ENCODE measurements at places on chromosomes 1 and 21. TPM values are rescaled to one million over a fixed set of nuclear protein-coding genes. Genes with fewer than 3 reads are reported as not detected.

DNA sequence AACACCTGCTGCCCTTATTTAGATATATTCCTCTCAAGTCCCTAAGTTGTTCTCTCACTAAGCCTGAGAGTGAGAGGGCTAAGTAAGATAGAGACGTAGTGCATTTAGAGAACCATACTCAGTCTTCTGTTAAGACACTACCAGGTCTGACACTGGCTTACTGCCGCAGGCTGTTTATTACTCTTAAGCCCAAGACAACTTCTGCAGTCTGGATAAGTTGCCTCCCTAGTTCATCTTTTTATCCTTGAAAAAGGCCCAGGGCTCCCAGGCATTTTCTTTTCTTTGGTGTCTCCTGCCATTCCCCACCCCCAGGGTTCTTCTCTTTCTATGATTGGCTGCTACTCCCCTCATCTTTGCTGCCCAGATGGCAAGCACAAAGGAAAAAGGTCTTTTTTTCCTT, 38.7 kb downstream of the CACHD1 start:
- DNase-seq = no peak

- DNase-seq = no peak
Measured at GRCh38 chr1:63987014-63987627, 213.3 kb downstream of the ROR1 start.

DNA sequence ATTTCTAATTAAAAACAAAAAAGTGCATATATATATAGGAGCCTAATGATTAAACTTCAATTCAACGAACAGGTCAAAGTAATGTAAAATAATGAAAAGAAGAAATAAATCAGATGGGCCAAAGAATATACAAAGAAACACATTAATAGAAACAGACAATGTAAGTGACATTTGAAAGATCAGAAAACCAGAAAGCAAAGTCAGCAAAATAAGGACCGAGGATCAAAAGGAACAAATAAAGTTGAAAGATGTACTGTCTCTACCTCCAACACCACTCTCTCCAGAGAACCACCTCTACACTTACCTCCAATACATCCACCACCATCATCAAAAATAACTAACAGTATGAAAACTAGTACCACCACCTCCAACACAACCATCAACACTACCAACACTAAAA, 1226.3 kb upstream of the NCAM2 start:
- DNase-seq = no peak

ZSWIM5 gene
- total RNA-seq = 0.14 TPM

DNA sequence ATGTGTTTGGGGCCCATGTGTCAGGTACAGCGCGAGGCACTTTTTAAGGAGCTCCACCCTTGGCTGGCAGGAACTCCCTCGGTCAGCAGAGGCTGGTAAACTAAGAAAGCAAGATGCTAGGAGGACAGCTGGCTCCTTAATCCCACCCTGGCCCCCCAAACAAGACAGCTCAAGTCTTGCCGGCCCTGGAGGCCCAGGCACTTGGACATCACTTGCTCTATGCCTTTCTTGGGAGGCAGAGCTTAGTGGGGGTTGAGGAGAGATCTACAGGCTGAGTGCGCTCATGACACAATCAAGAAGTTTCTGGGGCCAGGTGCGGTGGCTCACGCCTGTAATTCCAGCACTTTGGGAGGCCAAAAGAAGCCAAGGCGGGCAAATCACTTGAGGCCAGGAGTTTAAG, 78.1 kb downstream of the CD34 start:
- no peak for DNase-seq

GRCh38 chr21:45114072-45114471, 39.7 kb downstream of the ADARB1 start:
- DNase-seq = no peak

DNA sequence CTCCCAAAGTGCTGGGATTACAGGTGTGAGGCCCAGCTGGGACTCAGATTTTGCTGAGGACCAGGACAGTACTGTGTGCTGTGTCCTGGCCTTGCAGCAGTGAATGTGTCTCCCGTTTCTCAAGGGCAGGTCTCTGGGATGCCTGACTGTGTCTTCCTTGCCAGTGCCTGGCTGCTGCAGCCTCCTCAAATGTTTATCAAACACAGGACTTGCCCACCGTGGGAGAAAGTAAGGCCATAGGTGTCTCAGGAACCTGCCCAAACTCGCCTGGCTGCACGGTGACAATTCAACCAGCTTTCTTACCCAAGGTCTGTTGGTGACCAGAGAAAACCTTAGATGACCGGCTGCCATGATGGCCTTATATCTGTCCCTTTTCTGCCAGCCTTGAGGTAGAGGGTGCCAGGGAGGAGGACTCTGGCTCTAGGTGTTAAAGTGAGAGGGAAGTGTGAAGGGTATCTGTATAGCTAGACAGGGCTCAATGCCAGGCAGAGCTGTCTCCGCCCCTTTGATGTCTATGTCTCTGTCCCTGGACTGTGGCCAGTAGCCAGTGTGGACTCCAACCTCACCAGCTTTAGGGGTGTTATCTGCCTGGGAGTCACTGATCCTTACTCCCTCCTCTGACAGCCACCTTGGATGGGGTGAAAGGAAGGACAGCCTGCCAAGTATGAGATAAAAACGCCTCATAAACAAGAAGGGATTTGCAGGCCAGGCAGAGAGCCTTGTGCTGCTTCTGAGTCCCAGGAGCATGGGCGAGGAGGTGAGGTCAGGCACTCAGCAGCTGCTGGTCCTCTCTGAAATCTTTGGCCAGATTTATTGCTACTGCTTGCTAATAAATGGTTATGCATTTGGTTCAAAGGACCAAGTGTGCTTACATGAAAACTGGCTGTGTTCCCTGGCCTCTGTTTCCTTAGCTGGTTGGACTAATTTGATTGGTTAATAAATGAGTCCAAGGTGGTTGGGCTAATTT, 22.3 kb downstream of the IL6R start:
- DNase-seq = peak; percentile 87

AADACL3 gene
- not detected for total RNA-seq

GRCh38 chr1:206568256-206568655, 44.0 kb downstream of the EIF2D start:
- DNase-seq = no peak
